ENCODE measurements at places on chromosomes 13 and 19. TPM values are rescaled to one million over a fixed set of nuclear protein-coding genes. Genes with fewer than 3 reads are reported as not detected.

Gene CKAP2
- total RNA-seq: 2.9 TPM

Gene ZNF534
- total RNA-seq: not detected

Gene TBXA2R
- total RNA-seq: 0.42 TPM

Gene IFI30
- total RNA-seq: 29.7 TPM

Gene RNF225
- total RNA-seq: not detected

Gene TBC1D4
- total RNA-seq: 11.7 TPM

Gene ZNF665
- 1.5 TPM for total RNA-seq

Gene ZNF865
- total RNA-seq: 7.3 TPM

Gene TPTE2
- not detected for total RNA-seq

Gene C19orf81
- total RNA-seq: 0.93 TPM

Gene DPY19L3
- total RNA-seq: 15.0 TPM

Gene DKKL1
- total RNA-seq: 0.41 TPM

Gene CD70
- total RNA-seq: not detected

Gene LRRC4B
- total RNA-seq: 0.09 TPM

Gene FSD1
- total RNA-seq: not detected

Gene NAPSA
- total RNA-seq: 3.2 TPM

Gene FFAR3
- 0.09 TPM for total RNA-seq

Gene MYO1F
- 14.0 TPM for total RNA-seq

Gene CD37
- 0.93 TPM for total RNA-seq

Gene MPHOSPH8
- 12.4 TPM for total RNA-seq

Data from pancreas (tissue), 10 donors.